ENCODE measurements at places on chromosomes 6 and 20. TPM values are rescaled to one million over a fixed set of nuclear protein-coding genes. Genes with fewer than 3 reads are reported as not detected.

The MTFR2 gene
- polyA plus RNA-seq = 0.79 TPM

The GSTA2 gene
- not detected for polyA plus RNA-seq

The MYB gene
- polyA plus RNA-seq = 1.5 TPM

DNA sequence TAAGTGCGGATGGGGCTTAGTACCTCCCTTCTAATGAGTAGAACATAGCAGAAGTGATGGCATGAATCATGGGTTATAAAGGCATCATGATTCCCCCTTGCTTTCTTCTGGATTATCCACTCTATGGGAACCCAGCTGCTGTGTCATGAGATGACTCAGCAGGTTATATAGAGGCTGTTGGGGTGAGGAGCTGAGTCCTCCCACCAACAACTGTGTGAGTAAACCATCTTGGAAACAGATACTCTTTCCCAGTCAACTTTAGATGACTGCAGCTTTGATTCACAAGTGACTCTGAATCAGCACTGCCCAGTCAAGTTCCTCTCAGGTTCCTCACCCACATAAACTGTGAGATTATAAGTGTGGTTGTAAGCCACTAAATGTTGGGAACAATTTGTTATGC, 46.3 kb downstream of the FAM83B start:
- no peak for DNase-seq

DNA sequence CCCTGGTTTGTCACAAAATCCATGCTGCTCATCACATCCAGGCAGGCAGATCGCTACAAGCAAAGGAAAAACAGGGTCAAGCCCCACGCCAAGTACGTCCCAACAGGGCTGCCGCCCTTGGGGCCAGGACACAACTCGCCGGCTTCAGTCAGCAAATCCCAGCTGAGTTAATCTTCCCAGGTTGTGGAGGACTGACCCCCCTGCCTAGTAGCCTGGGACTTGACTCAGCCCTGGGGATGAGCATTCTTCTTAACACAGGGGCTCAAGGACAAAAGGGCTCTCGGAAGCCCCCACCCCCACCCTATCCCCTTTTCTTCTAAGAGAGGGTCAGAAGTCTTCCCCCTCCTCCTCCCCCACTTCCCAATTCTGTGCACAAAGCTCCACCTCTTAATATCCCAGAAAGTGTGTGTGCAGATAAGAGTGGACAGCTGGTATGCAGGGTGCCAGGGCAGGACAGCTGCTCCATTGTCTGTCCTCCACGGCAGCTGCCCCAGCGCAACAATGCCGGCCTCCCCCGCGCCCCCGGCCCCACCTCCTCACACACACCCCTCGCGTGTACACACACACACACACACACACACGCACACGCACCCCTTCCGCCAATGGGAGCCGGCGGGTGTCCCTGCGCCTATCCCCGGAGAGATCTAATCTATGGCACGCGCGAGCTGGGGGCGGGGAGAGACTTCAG, 4.5 kb downstream of the DLL1 start:
- no peak for DNase-seq

DNA sequence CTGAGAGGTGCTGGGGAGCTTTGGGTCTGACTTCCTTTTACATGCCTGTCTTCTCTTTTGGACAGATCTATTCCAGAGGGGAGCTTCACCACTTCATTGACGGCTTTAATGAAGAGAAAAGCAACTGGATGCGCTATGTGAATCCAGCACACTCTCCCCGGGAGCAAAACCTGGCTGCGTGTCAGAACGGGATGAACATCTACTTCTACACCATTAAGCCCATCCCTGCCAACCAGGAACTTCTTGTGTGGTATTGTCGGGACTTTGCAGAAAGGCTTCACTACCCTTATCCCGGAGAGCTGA, 13.1 kb downstream of the PRDM1 start:
- no peak for DNase-seq

GRCh38 chr6:130296854-130297253, 69.0 kb upstream of the TMEM200A start:
- DNase-seq = no peak

DNA sequence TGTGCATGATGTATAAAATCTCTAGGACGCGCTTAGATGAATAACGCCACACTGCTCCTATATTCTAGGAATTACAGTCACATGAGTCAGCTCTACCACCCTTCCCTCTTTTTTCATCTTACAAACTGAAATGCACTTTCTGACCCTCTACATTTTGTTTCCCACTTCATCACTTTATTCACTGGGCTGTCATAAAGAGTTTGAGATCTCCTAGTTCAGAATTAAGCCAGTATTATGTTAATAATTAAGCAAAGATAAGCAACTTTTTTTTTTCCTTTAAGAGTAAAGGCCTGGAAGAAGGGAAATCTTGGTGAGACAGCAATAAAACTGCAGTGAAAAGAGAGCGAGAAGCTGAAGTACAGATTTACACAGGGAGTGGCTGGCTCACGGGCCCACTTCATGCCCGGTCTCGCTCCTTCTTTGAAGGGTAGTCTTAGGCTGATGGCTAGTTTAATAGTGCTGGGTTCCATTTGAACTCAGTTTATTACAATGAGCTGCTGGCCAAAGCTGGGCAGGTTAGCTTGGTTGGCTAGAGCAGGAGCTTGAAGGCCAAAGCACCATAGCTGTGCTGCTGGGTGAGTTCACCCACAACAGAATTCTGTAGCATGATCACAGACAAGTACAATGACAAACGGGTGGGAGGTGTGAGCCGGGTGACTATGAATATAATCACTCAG, 110.6 kb downstream of the MAP7 start:
- DNase-seq = no peak
